ENCODE measurements at places on chromosomes 11 and 22.

- DNase-seq: no peak
Measured at GRCh38 chr11:30567120-30567519, 19.0 kb downstream of the MPPED2 start.

DNA sequence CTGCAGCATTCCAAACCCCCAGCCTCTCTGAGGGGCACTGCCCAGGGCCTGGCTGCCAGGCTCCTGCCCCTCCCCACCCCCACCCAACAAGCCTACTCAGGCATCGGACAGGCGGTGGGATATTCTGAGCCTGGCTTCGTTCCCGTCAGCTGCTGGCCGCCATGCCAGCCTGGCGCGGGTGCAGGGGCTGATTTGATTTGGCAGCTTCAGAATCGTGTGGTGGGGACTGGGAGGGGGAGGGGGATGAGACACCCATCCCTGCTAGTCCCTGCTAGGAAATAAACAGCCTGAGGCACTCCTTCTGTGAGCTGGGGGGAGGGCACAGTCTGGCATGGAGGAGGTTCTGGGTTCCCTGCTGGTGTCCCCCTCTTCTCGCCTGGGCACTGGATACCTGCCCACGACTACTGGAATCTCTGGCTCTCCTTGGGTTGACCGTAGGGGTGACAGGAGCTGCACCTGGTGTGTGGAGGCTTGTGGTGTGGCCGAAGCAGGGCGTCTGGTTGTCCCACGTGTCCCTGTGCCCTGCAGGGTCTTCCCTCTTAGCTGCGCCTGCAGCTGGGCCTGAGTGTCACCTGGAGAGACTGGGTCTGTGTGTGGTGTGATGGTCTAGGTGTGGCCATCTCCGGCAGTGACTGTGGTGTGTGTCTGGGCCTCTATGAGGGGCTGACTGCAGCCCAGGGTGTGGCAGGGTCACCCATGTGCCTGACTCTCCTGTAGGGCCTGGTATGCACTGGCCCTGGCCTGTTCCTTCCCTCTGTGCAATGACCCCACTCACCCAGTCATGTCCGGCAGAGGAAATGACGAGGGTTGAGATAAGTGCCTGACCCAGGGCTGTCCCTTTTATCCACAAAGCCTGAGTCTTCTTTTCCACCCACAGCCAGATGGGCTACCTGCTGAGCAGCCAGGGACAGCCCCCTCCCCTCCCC lies 42.2 kb downstream of the PDE2A start:
- peak; percentile 74 for DNase-seq

DNA sequence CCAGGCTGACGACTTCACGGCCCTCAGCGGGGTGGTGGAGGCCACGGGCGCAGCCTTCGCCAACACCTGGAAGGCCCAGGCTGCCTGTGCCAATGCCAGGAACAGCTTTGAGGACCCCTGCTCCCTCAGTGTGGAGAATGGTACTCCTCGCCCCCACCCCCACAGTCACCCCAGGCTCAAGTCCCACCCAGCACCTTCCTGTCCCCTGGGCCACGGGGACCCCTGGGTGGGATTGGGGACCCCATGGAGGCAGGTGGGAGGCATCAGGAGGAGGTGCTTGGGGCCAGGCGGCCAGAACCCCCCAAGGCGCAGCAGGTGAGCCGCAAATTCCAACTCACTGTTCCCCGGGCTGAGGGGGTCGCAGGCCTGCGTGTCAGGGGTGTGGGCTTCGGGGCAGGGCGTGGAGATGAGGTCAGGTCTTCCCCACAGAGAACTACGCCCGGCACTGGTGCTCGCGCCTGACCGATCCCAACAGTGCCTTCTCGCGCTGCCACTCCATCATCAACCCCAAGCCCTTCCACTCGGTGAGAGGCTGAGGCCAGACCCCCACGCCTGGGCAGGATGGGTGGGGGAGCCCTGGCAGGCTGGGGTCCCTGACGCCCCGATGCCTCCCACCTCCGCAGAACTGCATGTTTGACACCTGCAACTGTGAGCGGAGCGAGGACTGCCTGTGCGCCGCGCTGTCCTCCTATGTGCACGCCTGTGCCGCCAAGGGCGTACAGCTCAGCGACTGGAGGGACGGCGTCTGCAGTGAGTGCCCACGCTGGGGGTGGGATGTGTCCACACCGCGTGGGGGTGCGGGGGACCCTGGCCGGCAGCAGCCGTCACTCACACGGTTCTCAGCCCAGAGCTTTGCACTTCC lies 9.4 kb downstream of the MUC5B start:
- no peak for DNase-seq

- DNase-seq: no peak
Measured at GRCh38 chr11:93858121-93858775, 7.8 kb upstream of the VSTM5 start.

DNA sequence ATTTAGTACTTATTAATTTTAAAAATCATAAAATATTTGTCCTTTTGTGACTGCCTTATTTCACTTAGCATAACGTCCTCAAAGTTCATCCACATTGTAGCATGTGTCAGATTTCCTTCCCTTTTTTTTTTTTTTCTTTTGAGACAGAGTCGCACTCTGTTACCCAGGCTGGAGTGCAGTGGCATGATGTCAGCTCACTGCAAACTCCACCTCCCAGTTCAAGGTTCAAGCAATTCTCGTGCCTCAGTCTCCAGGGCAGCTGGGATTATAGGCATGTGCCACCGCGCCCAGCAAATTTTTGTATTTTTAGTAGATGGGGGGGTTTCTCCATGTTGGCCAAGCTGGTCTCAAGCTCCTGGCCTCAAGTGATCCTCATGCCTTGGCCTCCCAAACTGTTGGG lies 10.6 kb downstream of the RAB6A start:
- DNase-seq: no peak

DNA sequence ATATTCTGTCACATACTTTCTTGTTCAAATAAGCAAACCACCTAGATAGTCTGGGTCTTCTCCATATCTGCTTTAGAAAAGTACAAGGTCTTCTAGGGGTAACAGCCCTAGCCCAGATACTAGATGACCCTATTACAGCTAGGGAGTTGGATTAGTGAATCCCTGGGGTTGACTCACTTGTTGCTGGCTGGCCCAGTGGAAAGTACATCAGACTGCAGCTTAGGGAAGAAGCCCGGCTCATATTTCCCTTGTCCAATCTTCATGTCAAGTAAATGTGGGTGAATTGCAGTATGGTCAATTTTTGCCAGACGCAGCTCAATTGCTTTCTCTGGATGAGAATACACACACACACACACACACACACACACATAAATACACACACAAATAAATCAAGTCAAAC lies 79.1 kb upstream of the SCUBE2 start:
- no peak for DNase-seq

DNA sequence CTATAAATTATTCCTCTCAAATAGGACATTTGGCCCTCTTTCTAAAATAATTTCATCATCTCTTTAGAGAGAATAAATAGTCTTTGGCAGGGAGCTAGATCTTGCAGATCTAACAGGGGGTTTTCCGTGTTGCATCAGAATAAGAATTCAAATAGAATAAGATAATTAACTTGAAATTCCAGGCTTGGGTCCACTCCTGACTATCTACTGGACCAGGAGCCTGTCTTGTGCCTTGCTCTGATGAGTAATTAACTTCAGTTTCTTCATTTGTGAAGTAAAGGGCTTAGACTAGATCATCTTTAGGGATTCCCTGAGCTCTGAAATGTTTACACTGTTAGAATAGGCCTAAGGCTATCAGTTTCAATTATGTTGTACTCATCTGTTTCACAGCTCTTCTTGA lies 23.5 kb upstream of the TMEM123 start:
- no peak for DNase-seq

DNA sequence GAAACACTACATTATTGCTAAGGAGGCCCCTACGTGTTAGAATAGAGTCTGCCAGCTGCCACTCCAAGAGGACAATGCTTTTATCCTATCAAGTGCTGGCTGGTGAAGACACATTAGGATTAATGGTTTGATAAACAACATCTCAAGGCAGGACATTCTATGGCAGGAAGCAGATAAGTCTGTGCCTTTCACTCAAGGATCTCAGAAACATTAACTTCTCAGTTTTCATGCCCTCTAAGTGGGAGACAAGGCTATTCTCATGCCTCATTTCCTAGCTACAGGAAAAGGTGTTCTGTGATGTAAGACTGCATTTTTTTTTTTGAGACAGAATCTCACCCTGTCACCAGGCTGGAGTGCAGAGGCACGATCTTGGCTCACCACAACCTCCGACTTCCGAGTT lies 23.5 kb upstream of the TIMP3 start:
- no peak for DNase-seq

GRCh38 chr11:73597336-73597955 lies 466 bp downstream of the FAM168A start:
- DNase-seq: no peak
